ENCODE measurements at places on chromosomes 2 and 18.

DNA sequence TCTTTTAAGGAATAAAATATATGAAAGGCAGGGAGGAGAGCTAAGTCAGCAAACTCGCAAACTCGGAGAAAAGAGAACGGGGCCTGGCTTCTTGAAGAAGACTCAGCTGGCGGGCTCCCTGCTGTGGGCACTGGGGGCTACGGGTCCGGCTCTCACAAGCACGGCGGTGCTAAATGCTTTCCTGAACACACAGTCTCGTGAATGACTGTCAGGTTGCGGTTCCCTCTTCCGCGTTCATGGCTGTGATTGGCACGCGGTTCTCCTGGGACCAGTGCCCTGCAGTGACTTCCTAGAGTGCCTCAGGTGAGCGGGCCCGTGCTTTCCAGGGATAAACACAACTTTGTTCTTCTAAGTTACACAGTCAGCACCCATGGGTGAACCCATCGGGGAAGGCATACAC, 208.4 kb downstream of the HDAC4 start:
- DNase-seq, result no peak

GRCh38 chr2:228878138-228878537, 392.9 kb downstream of the PID1 start:
- DNase-seq, result no peak

DNA sequence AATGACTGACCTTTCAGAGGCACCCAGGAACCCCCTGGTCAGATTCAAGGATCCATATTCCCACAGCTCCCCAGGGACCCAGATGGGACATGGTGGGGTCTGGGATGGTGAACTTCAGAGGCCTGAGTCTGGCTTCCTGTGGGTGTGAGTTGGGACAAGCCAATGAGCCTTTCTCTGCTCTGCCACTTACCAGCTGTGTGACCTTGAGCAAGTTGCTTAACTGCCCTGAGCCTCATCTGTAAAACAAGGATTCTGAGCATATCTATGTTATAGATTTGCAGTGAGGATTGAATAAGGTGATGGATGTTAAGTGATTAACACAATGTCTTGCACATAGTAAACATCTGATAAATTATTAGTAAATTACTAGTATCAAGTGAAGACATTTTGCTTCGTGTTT, 6.4 kb downstream of the ABCG8 start:
- DNase-seq, result no peak

- DNase-seq, result no peak
Observed at GRCh38 chr2:212145121-212145520, 393.5 kb downstream of the ERBB4 start.

GRCh38 chr2:107685421-107685986, 141.2 kb upstream of the RGPD4 start:
- no peak for DNase-seq

DNA sequence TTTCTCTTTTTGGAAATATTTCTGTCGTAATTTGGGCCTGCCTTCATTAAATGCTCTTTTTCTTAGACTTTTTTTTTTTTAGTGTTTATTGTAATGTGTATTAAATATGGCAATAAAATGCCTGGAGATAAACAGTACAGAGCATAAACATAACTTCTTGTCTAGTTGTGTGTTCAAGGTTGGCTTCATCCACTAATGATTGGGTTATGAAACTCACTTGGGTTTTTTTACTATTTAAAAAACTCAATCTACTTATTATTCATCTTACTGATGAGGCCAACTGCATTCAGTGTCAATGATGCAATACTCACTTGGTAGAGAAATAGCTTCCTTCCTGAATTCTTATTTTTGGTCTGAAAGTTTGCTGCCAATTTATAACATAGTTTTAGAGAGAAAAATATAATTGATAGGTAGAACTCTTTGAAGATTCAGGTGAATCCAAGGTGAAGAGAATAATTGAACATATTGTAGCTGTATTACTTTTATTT, 144.2 kb upstream of the NABP1 start:
- DNase-seq, result peak; percentile 61

DNA sequence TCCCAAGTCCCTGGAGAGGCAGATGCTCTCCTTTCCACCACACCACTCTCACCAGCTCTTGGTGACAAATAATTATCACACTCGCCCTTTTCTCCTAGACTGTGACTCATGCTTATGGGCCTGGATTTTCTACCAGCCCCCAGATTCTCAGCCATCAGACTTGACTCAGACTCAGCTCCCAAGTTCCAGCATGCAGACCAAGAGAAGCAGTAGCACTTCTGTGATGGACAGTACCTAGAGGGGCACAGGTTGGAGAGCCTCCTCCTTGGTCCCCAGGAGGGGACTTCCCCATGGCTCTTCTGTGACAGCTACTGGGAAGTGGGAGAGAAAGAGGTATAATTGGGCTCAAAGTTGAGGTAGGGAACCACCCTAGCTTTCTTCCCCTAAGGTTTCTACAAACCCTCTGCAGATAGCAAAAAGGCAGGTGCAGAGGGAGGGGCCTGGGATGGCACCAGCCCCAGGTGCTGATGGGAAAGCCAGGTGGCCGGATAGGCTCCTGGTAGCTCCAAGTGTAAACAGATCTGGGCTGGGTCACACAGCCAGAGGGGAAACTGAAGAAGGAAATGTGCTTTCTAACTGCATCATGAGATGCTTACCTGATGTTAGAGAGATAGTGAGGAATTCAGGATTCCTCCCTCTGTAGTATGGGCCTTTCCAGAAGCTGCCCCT, 4.1 kb downstream of the TCF23 start:
- DNase-seq, result no peak

Data from Kasumi-1 (cell line).